GM13977 (cell line): ENCODE measurements at places on chromosomes 5 and 9.
A peak's percentile ranks its signal among the peaks of the same experiment; 100 is the strongest.

- DNase-seq: no peak
Observed at GRCh38 chr9:114465417-114465816, 39.9 kb downstream of the WHRN start.

DNA sequence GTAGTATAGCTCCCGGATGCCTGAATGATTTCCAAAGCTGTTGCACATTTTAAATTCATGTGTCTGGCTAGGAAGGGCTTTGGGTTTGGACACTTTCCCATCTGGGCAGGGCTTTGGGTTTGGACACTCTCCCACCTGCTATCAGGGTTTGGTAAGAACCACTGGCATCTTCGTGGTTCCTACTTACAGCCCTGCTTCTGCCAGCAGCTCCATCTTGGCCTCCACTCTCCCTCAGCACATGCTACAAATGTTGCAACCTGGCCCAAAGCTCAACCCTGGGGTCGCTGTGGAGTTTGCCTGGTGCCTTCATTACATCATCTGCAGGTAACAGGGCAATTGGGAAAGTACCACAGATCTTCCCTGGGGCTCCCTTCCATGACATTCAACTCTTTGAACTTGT lies 3.5 kb downstream of the TMCO6 start:
- DNase-seq: no peak

DNA sequence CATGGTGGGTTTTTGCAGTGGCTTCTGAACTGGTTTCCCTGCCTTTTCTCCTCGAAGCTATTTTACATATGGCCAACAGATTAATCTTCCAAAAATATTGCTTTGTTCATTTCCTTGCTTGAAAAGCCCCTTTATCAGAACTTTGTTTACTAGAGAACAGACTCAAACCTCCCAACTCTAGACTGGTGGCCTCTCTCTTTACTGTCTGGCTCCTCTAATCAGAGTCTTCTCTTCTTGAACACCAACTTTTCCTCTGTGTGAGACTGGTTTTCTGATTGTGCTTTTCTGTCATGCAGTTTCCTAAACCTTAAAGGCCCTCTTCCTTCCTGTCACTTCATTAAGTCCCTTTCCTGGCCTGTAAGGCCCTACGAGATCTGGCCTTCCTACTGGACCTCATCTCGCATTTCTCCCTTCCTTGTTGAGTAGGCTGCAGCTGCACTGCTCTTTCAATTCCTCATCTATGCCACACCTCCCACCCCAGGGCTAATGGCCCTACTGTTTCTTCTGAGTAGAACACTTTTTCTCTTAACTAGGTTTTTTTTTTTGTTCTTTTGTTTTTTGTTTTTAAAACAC lies 5.7 kb downstream of the C9orf43 start:
- DNase-seq: peak; percentile 61

GRCh38 chr5:179720222-179720621 lies 12.4 kb upstream of the MAML1 start:
- DNase-seq: no peak

- DNase-seq: no peak
Observed at GRCh38 chr5:113232221-113232620, 202.6 kb downstream of the TSSK1B start.

- DNase-seq: no peak
Observed at GRCh38 chr9:137951107-137951506, 73.5 kb downstream of the CACNA1B start.
